ENCODE measurements at places on chromosomes 4 and X. TPM values are rescaled to one million over a fixed set of nuclear protein-coding genes. Genes with fewer than 3 reads are reported as not detected.

Gene SPANXN4
- not detected for total RNA-seq

Gene MAGEA10
- not detected for total RNA-seq

Gene GPR101
- total RNA-seq, result not detected

Gene CENPVL2
- not detected for total RNA-seq

Gene WNK3
- 1.5 TPM for total RNA-seq

Gene SRPX
- 141 TPM for total RNA-seq

Gene CLNK
- total RNA-seq, result not detected

Gene TMEM128
- 43.3 TPM for total RNA-seq

Gene RAB41
- not detected for total RNA-seq

DNA sequence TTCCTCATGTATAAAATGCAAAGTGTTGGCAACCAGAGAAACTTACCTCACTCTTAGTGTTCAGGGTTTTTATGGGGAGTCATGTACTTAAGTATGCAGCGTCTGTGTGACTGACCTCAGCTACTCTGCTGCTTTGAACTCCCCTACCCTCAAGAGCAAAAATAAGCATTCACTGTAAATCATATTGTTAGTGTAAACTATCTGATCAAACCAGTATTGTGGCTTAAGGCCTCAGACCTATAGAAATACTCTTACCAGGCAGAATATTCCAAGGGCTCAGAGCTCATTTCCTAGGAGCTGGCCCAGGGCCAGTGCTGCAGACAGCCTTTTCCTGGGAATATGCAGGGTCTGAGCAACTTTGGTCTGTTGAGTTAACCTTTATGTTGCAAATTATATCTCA, 453.1 kb downstream of the CCSER1 start:
- no peak overlapping the region for H3K27ac ChIP-seq
- no peak for DNase-seq
- no peaks in the 10 kb centered on the region for H3K4me1 ChIP-seq
- H3K36me3 ChIP-seq, result no peaks in the 10 kb centered on the region
- no peaks in the 10 kb centered on the region for H3K27me3 ChIP-seq
- H3K4me3 ChIP-seq, result no peak overlapping the region

GRCh38 chr4:129371926-129372325, 276.0 kb downstream of the C4orf33 start:
- no peaks in the 10 kb centered on the region for H3K27me3 ChIP-seq
- no peaks in the 10 kb centered on the region for H3K4me1 ChIP-seq
- H3K36me3 ChIP-seq, result no peaks in the 10 kb centered on the region
- H3K27ac ChIP-seq, result no peak overlapping the region

- no peak for DNase-seq
- H3K27me3 ChIP-seq, result no peaks in the 10 kb centered on the region
- no peaks in the 10 kb centered on the region for H3K36me3 ChIP-seq
These were observed 97.0 kb upstream of the LNX1 start for GRCh38 chr4:53688186-53688790.

DNA sequence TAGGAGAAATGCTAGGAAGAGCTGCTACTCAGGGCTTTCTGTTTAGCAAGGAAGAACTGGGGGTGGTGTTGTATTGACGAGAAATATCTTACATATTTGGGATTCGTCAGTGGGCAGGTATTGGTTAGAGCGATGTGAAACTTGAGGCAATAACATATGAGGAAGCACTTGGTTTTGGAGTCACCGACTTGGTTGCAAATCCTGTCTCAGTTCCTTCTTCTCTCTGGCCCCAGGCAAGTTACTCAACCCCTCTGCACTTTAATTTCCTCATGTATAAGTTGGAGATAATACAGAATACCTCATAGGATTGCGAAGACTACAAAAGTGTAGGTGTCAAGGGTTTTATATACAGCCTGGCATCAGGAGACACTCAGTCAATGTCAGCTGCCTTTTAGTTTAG, 34.1 kb downstream of the GPAT3 start:
- H3K4me1 ChIP-seq, result no peaks in the 10 kb centered on the region
- no peaks in the 10 kb centered on the region for H3K36me3 ChIP-seq
- no peaks in the 10 kb centered on the region for H3K27me3 ChIP-seq
- no peak for DNase-seq
- no peak overlapping the region for H3K4me3 ChIP-seq

DNA sequence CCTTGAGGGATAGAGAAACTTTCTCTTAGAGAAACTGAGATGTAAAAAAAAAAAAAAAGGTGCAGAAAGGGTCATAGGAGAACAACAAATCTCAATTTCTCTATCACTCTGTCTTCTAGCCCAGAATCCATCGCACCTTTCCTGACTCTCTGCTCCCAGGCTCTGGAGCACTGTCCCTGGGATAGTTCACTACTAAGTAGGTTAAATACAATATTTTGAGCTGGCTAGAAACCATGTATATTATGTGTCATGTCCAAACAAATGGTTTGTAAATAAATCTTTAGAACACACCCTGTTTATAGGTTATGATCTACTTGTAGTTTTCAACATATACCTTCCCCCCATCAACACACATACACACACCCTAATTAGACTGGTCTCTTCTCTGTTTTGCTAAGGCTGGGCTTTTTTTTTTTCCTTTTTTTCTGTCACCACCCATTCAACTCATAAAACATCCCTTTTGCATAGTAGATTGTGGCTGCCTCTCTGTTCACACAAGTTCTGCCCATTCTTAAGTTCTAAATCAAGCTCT, 124.4 kb downstream of the KLHL13 start:
- no peak for DNase-seq
- H3K4me3 ChIP-seq, result no peak overlapping the region
- H3K27ac ChIP-seq, result no peak overlapping the region
- no peaks in the 10 kb centered on the region for H3K36me3 ChIP-seq
- no peaks in the 10 kb centered on the region for H3K4me1 ChIP-seq

GRCh38 chrX:137573324-137574101, 7.6 kb downstream of the ZIC3 start:
- no peak overlapping the region for H3K27ac ChIP-seq
- H3K36me3 ChIP-seq, result no peaks in the 10 kb centered on the region
- DNase-seq, result no peak
- peaks cover 4% of the 10 kb centered on the region for H3K27me3 ChIP-seq
- H3K4me1 ChIP-seq, result no peaks in the 10 kb centered on the region

- no peak overlapping the region for H3K4me3 ChIP-seq
- H3K36me3 ChIP-seq, result no peaks in the 10 kb centered on the region
- H3K27ac ChIP-seq, result no peak overlapping the region
- H3K4me1 ChIP-seq, result no peaks in the 10 kb centered on the region
- no peaks in the 10 kb centered on the region for H3K27me3 ChIP-seq
- DNase-seq, result no peak
These were observed 63.0 kb downstream of the HADH start for GRCh38 chr4:108052558-108053120.

- H3K4me3 ChIP-seq, result no peak overlapping the region
- no peaks in the 10 kb centered on the region for H3K4me1 ChIP-seq
- no peaks in the 10 kb centered on the region for H3K27me3 ChIP-seq
- no peak overlapping the region for H3K27ac ChIP-seq
- DNase-seq, result no peak
These were observed 32.1 kb downstream of the PIGG start for GRCh38 chr4:531076-531475.

DNA sequence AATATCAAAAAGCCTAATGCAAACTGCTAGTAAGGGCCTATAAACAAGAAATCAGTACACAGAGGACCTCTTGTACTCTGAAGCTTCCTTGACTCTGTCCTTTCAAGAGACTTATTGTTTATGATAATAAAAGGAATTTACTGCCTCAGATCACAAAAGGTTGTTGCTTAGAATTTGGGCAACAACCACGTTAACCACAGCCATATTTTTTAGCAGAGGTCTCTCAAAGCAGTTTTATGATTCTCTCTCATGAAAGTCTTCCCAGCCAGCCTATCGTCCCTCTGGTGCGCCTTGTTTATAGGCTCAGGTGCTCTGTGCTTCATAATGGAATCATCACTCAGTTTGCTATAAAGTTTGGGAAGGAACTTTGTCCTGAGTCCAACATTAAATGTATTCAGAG, 270.6 kb downstream of the RCHY1 start:
- DNase-seq, result no peak
- H3K4me3 ChIP-seq, result no peak overlapping the region
- no peaks in the 10 kb centered on the region for H3K27me3 ChIP-seq
- H3K4me1 ChIP-seq, result no peaks in the 10 kb centered on the region
- peak overlapping the region; percentile 32 for H3K27ac ChIP-seq

GRCh38 chr4:39363773-39364393, 2.3 kb downstream of the RFC1 start:
- no peak overlapping the region for H3K27ac ChIP-seq
- H3K4me1 ChIP-seq, result no peaks in the 10 kb centered on the region
- no peaks in the 10 kb centered on the region for H3K36me3 ChIP-seq
- H3K27me3 ChIP-seq, result no peaks in the 10 kb centered on the region
- no peak overlapping the region for H3K4me3 ChIP-seq
- no peak for DNase-seq

DNA sequence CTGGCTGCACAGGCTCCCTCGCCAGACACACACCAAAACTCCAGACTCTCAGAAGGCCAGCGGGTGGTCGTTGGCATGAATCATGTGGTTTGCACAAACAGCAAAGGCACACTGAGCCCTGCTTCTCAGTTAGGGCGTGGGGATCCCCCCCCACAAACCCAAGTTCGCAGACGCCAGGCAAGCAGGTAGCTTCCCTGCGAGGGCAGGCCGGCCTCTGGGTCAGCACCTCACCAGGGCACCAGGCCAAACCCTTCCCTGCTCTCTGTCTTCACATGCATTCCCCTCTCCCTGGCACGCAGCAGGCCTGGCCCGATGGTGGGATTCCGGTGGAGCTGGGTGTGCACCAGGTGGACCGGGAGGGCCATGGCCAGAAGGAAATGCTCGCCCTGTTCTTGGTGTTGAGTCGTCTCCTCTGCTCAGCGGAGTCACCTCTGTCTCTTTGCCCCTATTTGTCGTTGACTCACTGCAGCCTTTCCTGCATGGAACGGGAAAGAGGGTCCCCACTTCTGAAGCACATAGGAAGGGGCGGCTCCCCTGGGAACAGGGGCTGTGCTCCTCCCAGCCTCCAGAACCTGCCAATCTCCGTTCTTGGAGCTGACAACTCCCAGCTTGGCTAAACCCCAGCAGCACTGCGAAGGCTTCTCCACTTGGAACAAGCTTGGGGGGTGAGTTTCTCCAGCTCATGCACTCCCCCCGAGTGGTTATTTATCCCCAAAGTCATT, 51.4 kb downstream of the SORCS2 start:
- no peaks in the 10 kb centered on the region for H3K4me1 ChIP-seq
- H3K36me3 ChIP-seq, result no peaks in the 10 kb centered on the region
- no peak overlapping the region for H3K27ac ChIP-seq
- H3K4me3 ChIP-seq, result no peak overlapping the region

DNA sequence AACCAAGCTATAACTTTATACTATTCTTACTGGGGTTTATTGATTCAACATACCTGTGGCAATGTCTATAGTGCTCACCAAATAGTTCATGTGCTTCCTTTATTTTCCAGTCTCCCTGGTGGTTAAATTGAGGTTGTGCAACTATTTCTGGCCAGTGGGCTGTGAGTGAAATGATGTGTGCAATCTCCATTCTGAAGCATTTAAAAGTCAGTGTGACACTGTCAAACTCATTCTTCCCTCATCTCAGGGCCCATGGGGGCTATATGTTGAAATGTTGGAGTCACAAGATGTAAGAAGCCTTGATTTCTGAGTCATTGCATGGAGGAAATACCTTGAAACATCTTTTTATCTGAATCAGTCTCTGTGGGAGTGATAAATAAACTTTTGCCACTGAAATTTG, 414.3 kb upstream of the RPS6KA3 start:
- H3K27ac ChIP-seq, result no peak overlapping the region
- H3K27me3 ChIP-seq, result no peaks in the 10 kb centered on the region
- no peak for DNase-seq
- no peaks in the 10 kb centered on the region for H3K36me3 ChIP-seq
- no peak overlapping the region for H3K4me3 ChIP-seq
- H3K4me1 ChIP-seq, result no peaks in the 10 kb centered on the region

- no peaks in the 10 kb centered on the region for H3K27me3 ChIP-seq
- H3K4me1 ChIP-seq, result no peaks in the 10 kb centered on the region
- no peaks in the 10 kb centered on the region for H3K36me3 ChIP-seq
These were observed 35.7 kb upstream of the EGFL6 start for GRCh38 chrX:13533726-13534125.

- H3K27me3 ChIP-seq, result no peaks in the 10 kb centered on the region
- H3K4me3 ChIP-seq, result no peak overlapping the region
- DNase-seq, result no peak
- H3K4me1 ChIP-seq, result no peaks in the 10 kb centered on the region
These were observed 299.0 kb downstream of the NR3C2 start for GRCh38 chr4:148143174-148143573.

DNA sequence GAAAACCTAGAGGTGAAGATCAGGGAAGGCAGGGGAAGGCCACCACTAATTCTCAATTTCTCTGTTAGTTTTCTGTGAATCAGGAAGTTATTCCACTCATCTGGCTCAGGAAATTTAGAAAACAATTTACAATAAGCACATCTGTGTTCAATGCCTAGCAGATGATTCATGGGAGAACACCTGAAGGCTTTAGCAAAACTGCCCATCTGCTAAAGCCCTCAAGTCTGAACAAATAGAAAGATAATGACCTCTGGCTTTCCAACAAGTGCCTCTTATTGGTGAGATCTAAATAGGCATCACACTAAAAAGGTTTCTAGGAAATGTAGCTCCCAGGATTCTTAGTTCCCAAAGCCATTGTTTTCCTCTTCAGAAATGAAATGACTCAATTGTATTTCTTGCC, 122.1 kb upstream of the GNPDA2 start:
- no peak overlapping the region for H3K27ac ChIP-seq
- H3K36me3 ChIP-seq, result no peaks in the 10 kb centered on the region
- H3K4me1 ChIP-seq, result no peaks in the 10 kb centered on the region
- DNase-seq, result no peak

DNA sequence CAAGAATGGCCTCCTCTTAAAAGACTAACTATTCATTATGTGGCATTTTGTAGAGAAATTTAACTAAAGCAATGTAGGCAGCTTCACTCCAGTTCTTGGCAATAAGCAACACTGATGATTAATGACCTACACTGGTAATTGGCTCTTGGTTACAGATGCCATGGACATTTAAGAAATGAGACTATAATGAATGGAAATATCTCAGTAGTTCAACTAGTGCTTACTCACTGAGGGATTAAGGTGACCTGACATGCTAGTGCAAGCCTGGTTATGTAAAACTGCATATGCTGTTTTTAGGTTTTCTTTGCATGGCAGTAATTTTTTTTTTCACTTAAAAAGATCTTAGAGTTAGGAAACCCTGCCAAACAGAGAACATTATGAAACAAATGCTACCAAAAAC, 152.7 kb upstream of the AADAT start:
- no peaks in the 10 kb centered on the region for H3K4me1 ChIP-seq
- H3K4me3 ChIP-seq, result no peak overlapping the region
- no peaks in the 10 kb centered on the region for H3K36me3 ChIP-seq
- H3K27me3 ChIP-seq, result no peaks in the 10 kb centered on the region
- H3K27ac ChIP-seq, result no peak overlapping the region

DNA sequence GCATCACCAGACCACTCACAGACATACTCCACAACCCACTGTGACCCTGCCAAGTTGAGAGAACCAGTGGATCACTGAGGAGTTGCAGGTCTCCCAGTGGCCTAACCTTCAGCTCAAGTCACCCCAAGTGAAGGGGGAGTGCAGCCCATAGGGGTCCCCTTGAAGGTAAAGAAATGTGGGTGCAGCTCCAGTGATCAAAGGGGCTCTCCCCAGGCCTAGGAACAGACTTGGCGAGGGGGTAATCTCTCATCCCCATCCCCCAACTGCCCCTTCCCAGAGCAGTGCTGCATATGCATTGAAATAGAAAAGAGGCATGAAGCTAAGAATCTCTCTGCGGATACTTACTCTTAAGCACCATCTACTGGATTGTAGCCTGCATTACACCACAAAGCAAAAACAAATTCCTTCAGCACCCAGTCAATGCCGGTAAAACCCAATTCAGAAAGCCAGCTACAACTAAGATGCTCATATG, 27.0 kb downstream of the MAGEE1 start:
- no peak overlapping the region for H3K4me3 ChIP-seq
- no peaks in the 10 kb centered on the region for H3K4me1 ChIP-seq
- DNase-seq, result no peak
- no peaks in the 10 kb centered on the region for H3K27me3 ChIP-seq
